ENCODE measurements at places on chromosomes 7 and 10.

DNA sequence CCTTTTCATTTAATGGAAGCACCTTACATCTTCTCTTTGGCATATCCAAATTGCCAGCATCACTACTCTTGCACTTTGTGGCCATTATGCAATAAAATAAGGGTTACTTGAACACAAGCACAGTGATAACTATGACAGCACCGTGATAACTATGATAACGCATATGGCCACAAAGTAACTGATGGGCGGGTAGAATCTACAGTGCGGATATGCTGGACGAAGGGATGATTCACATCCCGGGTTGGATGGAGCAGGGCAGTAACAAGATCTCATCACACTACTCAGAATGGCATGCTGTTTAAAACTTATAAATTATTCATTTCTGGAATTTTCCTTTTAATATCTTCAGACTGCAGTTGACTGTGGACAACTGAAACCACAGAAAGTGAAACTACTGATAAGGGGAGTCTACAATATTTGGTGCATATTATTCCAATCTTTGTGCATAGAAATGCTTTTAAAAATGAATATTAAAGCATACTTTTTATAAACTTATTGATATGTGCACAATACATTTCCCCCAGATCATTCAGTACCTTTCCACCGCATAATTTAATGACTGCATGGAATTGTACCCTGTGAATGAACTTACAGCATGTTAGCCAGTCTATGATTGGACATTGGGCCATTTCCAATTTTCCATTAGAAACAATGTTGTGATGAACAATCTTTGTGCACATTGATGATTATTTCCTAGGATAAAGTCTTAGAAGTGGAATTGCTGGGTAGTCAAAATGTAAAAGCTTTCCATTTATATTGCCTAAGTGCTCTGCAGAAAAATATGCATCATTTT is 136.4 kb downstream of the WNT2 start:
- no peak for DNase-seq

GRCh38 chr7:107630342-107630741 is 30.3 kb upstream of the SLC26A4 start:
- DNase-seq = no peak

- DNase-seq = no peak
Observed at GRCh38 chr7:111226800-111227199, 135.9 kb downstream of the LRRN3 start.

GRCh38 chr10:24722131-24722675 is 1.5 kb downstream of the ARHGAP21 start:
- DNase-seq = no peak

- DNase-seq = no peak
Observed at GRCh38 chr10:99658622-99659030, 683 bp upstream of the ENTPD7 start.

DNA sequence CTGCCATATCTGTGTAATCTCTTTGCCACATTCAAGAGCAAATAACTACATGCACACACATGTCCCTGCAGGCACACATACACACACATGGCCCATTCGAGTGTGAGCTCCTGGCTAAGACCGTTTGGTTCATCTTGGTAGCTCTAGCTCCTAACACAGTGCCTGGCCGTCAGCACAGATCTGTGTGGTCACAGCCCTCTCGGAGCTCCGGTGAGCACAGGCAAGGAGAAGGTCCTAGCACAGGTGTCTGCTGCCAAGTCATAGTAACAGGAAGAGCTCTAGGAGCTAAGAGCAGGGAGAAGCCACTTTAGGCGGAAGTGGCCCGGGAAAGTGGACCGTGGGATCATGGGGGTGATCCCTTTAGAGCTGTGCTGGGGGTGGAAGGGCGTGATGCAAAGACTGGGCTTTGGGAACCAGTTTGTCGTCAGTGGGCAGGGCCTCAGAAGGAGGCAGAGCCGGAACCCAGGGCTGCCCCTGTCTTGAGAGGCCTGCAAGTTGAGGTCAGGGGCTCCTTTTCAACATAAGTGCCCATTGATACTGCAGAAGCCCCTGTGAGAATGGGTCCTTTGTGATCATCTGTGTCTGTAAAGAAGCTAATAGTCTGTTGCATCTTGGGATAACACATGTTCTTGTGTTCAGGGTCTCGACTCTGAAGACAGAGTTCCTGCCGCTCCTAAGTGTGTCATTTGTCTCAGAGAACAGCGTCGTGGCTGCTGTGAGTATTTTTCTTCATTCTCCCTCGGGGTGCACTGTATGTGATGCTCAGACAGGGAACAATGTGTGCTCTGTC is 16.6 kb upstream of the ARPC1B start:
- no peak for DNase-seq

GRCh38 chr7:46814516-46815250 is 767.2 kb downstream of the TNS3 start:
- no peak for DNase-seq

DNA sequence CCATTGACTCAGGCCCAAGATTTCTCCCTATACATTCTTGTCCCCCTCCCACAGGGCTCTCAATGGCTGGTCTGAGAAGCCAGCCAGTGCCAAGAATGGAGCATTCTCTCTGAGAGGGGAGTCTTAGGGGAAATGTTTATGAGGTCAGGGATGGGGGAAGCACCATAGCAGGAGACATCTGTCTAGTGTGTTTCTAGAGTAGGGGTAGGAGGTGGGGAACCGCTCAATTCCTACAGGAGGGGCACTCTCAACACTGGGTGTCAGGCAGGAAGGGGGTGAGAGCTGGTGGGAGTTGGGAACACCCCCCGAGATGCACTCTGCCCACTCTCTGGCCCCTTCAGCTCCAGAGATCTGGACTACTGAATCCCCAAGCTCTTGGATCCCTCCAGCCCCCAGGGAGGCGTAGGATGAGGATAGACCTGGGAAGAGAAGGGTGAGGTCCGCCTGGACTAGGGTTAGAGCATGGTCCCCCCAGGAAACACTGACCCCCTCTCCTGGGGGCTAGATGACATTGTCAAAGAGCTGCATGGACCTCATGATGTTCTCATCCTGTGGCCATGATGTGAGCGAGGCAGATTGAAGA is 8.7 kb upstream of the OGA start:
- no peak for DNase-seq

GRCh38 chr10:102409604-102410428 is 8.8 kb downstream of the PSD start:
- DNase-seq = no peak

- DNase-seq = no peak
Observed at GRCh38 chr10:71909399-71910083, 54.7 kb upstream of the CHST3 start.

GRCh38 chr10:92692697-92693533 is 3.2 kb downstream of the HHEX start:
- no peak for DNase-seq

GRCh38 chr7:81776948-81777630 is 7.2 kb upstream of the HGF start:
- no peak for DNase-seq

GRCh38 chr10:35889971-35890675 is 248.0 kb upstream of the FZD8 start:
- DNase-seq = no peak

GRCh38 chr10:1611936-1612550 is 125.3 kb downstream of the ADARB2 start:
- DNase-seq = no peak

DNA sequence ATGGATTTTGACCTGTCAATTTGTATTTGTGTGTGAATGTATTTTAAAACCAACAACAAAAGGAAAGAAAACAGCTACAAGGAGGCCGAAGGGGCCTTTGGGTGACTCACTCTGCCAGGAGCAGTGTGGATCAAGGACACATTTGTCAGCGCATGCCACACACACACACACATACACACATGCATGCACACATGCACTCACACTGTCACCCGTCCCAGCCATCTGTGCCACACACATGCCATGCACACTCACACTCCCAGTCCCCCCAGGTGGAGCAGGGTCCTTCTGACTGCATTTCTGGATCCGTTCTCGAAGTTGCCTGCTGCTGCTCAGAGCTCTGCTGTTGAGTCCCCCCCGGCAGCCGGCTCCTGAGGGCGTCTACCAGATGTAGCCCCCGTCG is 26.0 kb downstream of the SPOCK2 start:
- no peak for DNase-seq

DNA sequence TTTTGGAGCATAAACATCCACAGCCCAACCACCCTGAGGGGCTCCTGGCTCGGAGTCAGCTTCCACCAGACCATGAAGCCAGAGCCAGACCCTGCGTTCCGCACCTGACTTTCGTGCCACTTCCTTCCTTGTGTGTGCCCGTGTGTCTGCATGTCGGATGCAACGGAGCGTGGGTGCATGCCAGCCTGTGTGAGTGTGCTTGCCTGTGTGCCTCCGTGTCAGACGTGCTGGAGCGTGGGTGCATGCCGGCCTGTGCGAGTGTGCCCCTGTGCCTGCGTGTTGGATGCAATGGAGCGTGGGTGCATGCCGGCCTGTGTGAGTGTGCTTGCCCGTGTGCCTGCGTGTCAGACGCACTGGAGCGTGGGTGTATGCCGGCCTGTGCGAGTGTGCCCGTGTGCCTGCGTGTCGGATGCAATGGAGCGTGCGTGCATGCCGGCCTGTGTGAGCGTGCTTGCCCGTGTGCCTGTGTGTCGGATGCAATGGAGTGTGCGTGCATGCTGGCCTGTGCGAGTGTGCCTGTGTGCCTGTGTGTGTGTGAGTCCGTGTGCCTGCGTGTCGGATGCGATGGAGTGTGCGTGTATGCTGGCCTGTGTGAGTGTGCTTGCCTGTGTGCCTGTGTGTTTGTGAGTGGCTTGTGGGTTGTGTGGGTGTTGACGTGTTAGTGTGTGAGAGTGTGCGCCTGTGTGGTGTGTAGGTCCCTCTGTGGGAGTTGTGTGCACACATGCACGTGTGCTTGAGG is 28.1 kb upstream of the KNDC1 start:
- DNase-seq = no peak

- no peak for DNase-seq
Observed at GRCh38 chr7:68783684-68784083, 814.6 kb upstream of the AUTS2 start.

DNA sequence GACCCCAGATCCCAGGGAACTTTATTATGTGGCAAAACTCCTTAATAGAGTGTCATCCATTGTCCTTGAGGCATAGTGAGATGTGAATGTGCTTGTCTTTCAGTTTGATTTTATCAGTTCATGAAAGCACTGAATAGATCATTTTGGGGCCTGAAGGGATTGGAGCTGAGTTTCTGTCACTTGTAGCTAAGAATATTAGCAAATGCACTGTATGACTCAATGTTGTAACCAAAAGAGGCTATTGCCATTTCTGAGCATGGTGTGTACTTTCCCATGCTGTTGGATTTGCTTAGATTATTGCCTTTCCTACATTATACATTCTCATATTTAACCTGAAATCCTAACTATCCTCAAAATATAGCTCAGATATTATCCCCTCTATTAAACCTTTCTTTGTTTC is 130.4 kb downstream of the PRKG1 start:
- DNase-seq = no peak

DNA sequence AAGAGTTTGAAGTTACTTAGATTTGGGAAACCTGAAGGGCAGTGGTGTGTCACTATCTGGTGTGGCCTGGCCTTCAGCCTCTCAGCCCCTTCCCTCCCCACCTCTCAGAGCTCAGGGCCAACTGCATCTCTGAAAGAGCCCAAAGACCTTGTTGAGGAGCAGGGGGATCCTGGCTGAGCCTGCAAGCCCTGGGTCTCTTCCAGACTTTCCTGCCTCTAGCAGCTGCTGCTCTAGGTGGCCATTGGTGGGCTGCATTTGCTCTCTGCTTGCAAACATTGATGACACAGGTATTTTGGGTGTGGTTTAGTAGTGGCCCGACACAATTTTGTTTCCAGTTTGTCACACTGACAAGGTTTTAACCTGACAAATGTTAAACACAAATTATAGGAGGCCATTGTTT is 3.1 kb upstream of the UPP1 start:
- DNase-seq = no peak

GRCh38 chr10:117441812-117442443 is 66.7 kb upstream of the PDZD8 start:
- DNase-seq = no peak

- DNase-seq = no peak
Observed at GRCh38 chr7:92880212-92881090, 44.1 kb upstream of the CDK6 start.

DNA sequence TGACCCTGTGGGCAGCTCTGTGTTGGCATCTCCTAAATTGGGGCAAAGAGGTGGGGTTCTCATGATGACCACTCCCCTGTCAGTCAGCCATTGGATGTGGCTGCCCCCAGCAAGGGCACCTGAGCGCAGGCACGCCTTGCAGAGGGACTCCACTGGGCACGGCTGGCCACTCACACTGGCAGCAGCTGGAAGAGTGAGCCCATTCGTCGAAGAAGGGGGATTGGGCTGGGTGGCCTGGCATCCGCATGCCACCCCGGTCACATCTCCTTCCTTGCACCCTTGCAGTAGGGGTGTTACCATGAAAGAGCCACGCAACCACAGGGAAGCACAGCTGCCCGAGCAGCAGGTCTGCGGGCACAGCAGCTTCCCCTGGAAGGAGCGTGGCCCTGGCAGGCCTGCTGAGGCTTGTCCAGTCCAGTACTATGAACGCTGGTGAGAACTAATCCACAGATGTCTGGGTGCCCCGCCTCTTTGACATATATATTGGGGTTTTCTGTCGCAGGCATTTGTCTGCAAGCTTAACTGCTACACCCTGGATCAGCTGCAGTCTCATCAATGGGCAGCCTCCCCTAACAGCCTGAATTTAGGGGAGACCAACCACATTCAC is 25.7 kb upstream of the GRB10 start:
- DNase-seq = no peak

- DNase-seq = peak; percentile 71
Observed at GRCh38 chr10:124722798-124723783, 21.1 kb downstream of the FAM53B start.

DNA sequence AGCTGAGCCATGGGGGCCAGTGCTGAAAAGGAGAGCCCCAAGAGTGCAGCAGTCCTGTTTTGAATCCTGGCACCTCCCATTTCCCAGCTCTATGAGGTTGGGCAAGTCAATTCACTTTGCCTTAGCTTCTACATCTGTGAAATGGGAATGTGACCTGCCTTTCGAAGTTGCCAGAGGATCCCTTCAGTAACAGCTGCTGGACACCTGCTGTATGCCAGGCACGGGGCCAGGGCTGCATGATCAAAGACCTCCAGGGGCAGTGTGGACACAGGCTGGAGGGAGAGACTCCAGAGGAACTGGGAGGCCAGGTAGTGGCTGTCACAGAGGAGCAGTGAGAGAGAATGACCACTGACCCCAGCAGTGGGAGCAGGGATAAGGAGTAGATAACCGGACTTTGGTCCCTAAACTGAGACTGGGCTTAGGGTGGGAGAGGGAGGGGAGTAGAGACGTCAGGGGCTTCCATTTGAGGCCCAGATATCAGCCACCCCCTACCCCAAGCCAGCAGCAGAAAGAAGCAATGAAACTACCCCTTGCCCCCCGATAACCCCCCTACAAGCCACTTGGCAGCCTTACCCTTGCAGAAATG is 45.2 kb downstream of the SRRM3 start:
- DNase-seq = no peak

DNA sequence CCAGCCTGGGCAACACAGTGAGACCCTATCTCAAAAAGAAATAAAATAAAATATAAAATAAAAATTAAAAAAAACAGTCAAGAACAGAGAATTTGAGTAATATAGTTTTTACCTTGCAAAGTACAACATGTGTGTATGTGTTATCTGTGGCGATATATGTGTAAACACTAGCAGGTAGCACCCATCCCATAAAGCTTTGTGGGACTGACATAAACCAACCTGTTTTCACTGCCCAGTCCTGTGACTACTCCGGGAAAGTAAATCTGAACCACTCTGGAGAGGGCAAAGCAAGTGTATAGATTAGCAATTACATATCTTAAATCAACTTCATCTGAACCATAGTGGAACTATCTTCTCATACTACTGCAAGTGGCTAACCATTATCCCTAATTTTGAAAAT is 72.3 kb downstream of the COA1 start:
- no peak for DNase-seq

Measured in GM18507 (cell line).